Bone marrow (tissue), 2 donors: ENCODE measurements at places on chromosomes 11 and 22.

DNA sequence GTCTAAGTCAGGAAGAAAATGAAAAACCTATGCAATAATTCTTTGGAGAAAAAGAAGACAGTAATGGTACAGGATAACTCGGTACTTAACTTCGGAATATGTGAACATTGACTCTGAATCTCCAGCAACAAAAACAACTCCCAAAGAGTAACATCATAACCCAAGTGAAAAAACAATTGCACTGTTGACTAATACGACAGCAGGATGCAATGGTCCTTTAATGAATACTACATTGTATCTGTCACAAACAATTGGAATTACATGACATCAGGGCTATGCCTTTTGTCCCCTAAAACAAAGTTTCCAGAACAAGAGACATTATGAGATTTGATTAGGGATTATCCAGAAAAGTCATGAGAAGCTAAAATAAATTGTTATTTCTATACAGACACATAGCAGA is 1065.9 kb downstream of the LRRC4C start:
- DNase-seq = no peak

DNA sequence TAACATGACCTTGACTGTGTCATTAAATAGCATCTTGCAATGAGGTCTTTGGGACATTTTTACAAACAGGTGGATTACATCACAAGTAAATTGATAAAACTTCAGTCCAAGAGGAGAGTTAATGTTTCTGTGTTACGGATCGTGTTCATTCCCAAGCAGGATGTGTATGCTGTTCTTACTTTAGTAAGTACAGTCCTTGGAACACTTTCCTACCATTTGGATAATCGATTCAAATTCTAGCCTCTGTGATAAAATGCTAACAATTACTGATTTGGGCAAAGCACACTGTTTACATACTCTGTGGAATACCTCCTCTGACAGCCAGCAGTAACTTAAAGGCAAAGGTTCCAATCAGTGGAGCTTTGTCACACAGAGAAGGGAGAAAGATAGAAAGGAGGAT is 351.7 kb downstream of the FAT3 start:
- DNase-seq = no peak

DNA sequence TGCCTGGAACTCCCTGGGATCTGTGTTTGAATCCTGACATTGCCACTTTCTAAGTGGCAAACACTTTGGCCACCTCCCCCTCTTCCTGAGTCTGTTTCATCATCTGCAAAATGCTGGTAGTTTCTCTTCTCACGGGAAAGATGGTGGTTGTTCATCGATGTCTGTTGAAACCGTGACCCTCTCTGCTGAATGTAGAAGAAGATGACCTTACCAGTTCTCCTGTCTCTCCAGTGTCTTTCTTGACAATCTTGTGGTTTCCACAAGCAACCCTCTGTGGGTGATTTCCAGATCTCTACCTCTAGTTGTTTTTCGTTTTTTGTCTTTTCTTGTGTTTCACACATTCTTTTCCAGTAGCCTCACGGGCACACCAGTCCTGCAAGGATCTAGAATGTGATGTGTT is 27.5 kb downstream of the ZBTB16 start:
- no peak for DNase-seq

GRCh38 chr11:125180413-125181305 is 16.1 kb downstream of the PKNOX2 start:
- DNase-seq = no peak

- DNase-seq = no peak
Observed at GRCh38 chr11:46302866-46303265, 25.4 kb downstream of the CREB3L1 start.

DNA sequence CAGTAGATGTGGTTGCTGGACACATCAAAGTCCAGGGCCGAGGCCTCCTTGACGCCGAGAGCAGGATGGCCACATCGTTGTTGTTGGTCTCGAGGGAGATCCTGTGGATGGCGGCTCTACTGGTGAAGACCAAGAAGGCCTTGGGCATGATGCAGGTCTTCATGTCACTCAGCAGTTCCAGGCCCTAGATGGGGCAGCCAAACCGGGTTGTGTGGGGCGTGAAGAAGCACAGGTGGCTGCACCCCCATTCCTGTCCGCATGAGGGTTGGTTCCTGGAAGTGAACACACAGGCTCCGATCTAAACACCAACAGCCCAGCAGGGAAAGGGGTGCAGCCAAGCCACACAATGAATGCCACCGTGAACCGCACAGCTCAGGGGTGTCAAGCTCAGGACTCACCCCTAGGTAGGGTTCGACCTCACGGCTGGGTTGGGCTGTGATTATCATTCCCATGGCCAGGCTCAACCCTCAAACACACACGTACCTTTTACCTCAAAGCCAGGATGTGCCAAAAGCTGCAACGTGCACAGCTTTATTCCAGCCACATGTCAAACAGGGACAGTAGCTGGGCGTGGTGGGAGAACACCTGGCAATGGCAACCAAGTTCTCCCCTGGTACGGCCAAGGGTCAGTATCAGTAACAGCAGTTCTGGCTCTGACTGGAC is 132.3 kb downstream of the CRYBB2 start:
- DNase-seq = no peak

DNA sequence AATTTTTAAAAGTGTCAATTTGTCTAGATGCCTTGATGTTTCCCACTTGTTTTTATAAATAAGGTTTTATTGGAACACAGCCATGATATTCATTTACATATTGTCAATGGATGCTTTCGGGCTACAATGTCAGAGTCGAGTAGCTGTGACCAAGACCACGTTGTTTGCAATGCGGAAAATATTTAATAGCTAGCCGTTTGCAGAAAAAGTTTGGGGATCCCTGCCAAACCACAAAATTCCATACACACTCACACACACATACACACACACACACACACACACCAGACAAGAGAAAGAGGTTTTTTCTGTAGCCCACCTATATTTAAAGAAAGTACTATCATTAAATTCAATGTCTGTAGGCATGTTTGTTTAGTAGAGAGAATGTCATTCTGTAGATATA is 58.3 kb downstream of the TYR start:
- DNase-seq = no peak

- DNase-seq = no peak
Observed at GRCh38 chr11:122341477-122341876, 225.5 kb upstream of the BLID start.
